Ureter (tissue), 1 donor: ENCODE measurements at places on chromosomes 4 and X. TPM values are rescaled to one million over a fixed set of nuclear protein-coding genes. Genes with fewer than 3 reads are reported as not detected.

DNA sequence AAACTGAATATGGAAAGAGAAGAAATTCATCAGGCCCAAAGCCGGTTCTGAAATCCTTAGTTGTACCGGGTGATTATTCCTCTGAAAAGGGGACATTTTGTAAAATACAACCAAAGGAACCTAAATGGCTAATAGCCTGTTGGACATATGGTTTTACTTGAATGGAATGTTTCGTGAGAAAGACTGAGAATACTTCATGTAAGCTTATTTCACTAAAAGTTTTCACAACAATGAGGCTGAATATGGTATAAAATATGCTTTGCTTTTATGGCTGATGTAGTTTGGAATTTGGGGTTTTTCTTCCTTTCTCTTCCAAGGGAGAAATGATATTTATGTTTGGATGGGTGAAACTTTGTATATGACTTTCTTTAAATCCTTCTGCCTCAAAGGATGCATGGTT is 2.7 kb downstream of the GRIA3 start:
- DNase-seq = no peak

- DNase-seq = no peak
Measured at GRCh38 chrX:81259020-81259713, 57.3 kb downstream of the SH3BGRL start.

DNA sequence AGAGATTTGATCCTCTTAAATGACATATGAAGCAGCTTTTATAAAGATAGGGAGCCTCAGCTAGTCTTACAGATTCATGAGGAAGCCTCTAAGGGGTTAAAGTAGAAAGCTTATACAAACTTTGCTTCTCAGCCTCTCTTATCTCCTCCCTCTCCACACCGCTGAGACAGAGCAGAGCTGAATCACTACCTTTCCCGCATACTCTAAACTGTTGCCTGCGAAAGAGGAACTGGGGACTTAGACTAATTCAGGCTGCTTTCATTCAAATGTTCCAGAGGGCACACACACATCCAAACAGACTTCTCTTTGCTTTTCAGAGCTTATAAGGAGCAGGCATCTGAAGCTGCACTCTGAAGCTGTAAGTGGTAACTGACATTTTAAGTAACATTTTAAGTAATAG is at the start of gene SERTM2:
SERTM2 (plus strand) TSS at position 169 of the 400 bp plus-strand sequence. CDS start 7,213 bp downstream, outside the sequence.
- DNase-seq = no peak

DNA sequence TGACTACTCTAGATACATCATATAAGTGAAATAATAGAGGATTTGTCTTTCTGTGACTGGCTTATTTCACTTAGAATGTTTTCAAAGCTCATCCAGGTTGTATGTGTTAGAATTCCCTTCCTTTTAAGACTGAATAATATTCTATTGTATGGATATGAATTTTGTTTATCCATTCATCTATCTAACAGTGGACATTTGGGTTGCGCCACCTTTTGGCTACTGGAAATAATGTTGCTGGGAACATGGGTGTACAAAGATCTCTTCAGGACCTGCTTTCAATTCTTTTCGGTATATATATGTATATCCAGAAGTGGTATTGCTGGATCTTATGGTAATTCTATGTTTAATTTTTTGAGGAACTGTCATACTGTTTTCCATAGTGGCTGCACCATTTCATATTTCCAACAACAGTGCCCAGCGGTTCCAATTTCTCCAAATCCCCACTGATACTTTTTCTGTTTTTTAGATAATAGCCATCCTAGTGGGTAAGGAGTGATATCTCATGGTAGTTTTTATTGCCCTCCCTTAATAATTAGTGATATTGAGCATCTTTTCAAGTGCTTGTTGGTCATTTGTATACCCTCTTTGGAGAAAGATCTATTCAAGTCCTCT is 3.4 kb upstream of the SCD5 start:
- DNase-seq = no peak

GRCh38 chrX:149284616-149285015 is 220.5 kb downstream of the IDS start:
- DNase-seq = no peak

DNA sequence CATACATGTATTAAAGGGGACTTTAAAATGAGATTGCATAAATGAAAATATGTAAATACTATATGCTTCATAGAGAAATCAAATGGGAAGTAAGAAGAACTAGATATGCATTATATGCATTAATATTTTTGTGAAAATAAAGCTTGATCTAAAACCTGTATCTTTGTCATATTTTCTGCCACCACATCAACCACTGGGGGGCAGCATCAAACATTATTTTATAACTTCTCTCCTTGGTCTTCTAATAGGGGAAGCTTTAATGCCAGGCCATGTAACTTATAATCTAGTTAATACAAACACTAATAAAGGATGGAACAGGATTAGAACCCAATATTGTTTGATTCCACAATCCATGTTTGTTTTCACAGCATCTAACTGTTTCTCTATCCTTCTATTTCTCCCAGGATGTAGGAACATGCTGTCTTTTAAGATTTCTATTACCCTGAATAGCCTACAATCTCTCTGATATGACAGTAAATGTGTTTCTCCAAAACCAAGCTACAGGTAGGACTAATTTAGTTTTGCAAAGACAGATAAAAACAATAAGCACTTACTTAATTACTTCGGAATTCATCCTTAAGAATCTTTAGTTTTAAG is 10.0 kb downstream of the QRFPR start:
- DNase-seq = no peak

DNA sequence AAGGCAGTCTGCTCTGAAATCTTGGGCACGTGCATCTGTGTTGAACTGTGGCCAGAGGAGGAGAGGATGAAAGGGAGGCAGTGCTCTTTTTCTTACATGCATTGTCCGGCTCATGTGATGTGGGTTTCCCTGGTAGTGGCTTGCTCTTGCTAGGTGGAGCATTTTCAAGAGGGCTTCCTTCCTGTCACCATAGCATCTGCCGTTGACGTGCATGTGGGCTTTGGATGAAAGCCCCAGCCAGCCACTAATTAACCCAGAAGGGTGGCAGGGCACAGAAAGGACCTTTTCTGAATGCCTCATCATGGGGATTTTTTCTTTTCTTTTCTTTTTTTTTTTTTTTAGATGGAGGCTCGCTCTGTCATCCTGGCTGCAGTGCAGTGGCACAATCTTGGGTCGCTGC is 121.3 kb downstream of the GPR143 start:
- DNase-seq = no peak

DNA sequence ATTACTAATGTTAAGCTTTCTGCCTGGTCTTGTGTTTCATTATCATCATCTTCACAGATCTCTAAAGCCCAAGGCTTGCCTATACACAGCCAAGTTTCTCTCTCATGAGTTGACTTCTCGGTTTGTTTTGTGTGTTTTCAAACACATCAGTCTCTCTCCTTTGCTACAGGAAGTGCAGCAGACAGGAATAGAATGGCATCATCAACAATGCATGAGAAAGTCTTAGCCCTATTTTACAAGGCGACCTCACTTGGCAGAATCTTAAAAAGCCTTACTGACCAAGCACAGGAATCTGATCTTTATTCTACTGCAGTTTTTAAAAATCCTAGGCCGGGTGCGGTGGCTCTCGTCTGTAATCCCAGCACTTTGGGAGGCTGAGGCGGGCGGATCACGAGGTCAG is 36.8 kb downstream of the CC2D2A start:
- DNase-seq = no peak

COQ2 gene
- total RNA-seq = 14.5 TPM

CHRDL1 gene
- 34.7 TPM for total RNA-seq

TMEM175 gene
- 39.1 TPM for total RNA-seq
